Hematopoietic multipotent progenitor cell (in vitro differentiated cells): ENCODE measurements at places on chromosomes 5 and 9. TPM values are rescaled to one million over a fixed set of nuclear protein-coding genes. Genes with fewer than 3 reads are reported as not detected.

UBE2QL1 gene
- total RNA-seq: under 0.01 TPM

OBP2B gene
- total RNA-seq: not detected

PCDHGA9 gene
- total RNA-seq: 1.1 TPM

SDHA gene
- total RNA-seq: 223 TPM

ARHGEF28 gene
- 0.27 TPM for total RNA-seq

NMUR2 gene
- total RNA-seq: not detected

SHC3 gene
- total RNA-seq: 0.27 TPM

LRRC14B gene
- 0.54 TPM for total RNA-seq

CNTLN gene
- total RNA-seq: 8.3 TPM

CFAP157 gene
- 0.27 TPM for total RNA-seq

HTR1A gene
- total RNA-seq: not detected

CARD9 gene
- 23.4 TPM for total RNA-seq

DNA sequence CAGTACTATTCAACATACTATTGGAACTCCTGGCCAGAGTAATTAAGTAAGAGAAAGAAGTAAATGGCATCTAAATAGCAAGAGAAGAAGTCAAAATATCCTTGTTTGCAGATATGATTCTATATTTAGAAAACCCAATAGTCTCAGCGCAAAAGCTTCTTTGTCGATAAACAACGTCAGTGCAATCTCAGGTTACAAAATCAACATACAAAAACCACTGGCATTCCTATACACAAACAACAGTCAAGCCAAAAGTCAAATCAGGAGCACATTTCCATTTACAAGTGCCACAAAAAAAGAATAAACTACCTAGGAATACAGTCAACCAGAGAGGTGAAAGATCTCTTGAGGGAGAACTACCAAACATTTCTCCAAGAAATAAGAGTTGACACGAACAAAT is 1901.9 kb upstream of the ACO1 start:
- no peak for DNase-seq

DNA sequence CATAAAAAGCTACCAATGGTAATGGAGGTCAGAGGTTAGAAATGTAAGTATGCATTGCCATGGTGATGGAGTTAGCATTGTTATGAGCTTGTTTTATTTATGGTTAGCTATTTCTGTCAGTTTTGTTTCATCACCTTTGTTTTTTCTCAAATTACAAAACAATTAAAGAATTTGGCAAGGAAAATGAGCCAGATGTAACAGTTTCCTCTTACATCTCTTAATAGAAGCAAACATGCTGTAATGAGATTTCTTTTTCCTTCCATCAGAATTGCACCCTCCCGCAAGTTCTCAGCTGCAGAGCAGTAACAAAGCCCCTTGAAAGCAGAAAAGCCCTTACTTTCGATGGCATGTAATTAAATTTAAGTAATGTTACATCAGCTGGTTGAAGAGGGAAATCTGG is 233.0 kb downstream of the SGCD start:
- DNase-seq: no peak

- DNase-seq: no peak
Observed at GRCh38 chr9:42396318-42396717, 212.9 kb downstream of the SPATA31A6 start.

DNA sequence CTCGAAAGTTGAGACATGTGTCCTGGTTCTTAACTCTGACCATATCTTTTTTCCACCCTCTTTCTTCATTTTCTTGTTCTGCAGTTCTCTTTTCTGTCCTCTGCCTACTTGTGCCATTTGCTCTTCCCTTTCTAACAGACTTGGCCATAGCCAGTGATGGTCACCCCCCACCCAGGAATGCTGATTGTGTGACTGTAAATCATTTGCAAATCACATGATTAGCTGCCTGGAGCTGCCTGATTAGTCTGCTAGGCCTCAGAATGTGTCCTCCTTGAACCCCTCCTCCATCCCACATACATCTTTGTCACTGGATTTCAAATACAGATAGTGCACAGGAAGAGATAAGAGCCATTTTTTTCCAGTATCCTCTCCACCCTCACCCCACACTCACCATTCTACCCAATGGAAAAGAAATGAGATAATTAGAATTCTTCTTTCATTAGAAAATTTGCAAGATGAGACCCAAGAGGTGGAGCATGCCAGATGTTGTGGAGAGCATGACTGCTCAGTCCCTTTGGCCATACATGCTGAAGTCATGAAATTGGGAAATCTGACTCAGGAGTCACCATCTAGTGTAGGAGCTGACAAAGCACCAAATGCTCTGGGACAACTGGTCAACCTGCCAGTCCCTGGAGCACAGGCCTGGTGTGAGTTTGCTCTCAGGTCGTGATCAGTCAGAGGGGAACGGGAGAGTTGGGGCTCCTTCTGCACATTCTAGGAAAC is 538.2 kb downstream of the CCDC171 start:
- DNase-seq: no peak

GRCh38 chr5:74440341-74440740 is 200.2 kb downstream of the ENC1 start:
- no peak for DNase-seq

GRCh38 chr5:140145256-140145655 is 19.5 kb downstream of the IGIP start:
- DNase-seq: no peak

GRCh38 chr9:90188656-90189055 is 454.0 kb downstream of the DIRAS2 start:
- DNase-seq: no peak

DNA sequence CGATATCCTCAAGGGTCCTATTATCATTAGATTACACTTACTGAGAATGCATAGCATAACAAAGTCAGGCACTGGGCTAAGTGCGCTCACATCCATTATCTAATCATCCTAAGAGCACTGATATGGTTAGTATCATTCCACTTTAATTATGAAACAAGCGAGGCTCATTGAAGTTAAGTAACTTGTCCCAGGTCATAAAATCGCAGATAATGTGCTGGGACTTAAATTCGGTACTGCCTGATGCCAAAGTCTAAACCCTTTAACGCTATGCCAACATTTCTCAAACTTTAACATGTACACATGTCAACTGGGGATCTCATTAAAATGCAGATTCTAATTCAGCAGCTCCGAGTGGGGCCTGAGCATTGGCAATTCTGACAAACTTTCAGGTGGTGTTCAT is 204.7 kb downstream of the PTTG1 start:
- DNase-seq: no peak

- no peak for DNase-seq
Observed at GRCh38 chr5:179605026-179605833, 18.2 kb downstream of the HNRNPH1 start.

- DNase-seq: no peak
Observed at GRCh38 chr5:177249761-177250537, 53.6 kb downstream of the RAB24 start.

- DNase-seq: peak; percentile 61
Observed at GRCh38 chr9:113963017-113963620, 87.0 kb downstream of the ZNF618 start.

DNA sequence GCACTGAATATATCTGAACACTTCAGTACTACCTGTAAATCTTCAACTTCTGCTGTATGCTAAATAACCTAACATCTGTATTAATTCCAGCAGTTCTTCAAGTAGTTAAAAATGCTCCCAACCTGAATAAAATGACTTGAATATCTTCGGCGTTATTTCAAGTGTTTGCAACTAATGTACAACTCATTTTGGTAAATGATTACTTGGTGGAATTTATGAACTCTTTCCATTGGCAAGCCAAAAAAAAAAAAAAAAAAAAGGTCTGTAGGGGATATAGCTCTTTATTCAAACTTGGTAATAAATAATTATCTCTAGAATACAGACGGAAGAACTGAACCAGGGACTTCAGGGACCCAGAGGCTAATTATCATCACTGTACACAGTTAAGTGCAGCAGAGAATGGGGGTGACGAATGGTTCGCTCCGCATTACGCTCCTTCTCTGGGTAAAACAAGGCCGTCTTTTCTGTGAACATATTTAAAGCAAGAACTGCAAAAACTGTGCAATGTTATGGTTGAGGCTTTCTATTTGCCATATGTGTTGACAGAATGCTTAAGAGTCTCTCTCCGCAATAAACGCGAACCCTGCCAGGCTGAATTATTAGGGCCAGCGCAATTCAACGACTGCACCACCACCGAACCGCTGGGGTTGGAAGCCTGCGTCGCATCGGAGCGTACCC is 1.9 kb upstream of the ERBIN start:
- DNase-seq: no peak

DNA sequence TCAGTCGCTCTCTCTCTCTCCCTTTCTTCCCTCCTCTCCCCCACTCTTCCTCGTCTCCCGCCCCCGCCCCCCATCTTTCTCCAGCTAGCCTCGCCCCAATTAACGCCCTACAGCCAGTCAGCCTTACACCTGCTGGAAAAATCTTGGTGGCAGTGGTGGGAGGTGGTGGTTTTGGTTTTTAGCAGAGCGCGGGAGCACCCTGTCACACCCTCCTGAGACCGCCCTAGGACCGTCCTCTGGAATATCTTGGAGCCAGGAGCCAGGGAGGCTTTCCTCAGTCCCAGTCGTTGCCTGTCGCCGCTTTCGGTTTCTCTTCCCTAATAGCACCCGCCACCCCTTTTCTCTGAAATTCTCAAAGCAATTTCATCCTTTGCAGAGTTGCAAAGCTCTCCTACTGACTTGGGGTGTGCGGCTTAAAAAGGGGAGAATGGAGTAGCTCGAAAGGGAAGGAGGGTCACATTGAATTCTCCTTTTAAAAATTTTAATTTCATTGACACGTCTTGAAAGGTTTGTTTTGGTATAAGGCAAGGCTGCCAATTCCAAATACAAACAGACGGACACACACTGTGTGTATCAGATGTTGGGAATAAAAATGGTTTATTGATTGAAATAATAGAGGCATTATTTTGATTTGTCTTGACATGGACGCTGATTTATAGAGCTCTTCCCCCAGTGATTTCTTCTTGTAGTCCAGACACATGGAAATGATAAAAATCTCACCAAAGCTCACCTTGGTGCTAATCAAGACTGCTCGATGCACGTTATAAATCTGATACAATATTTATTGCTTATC is 301.3 kb downstream of the PARP8 start:
- DNase-seq: peak; percentile 48

- DNase-seq: no peak
Observed at GRCh38 chr9:70020217-70020616, 23.4 kb upstream of the MAMDC2 start.

- no peak for DNase-seq
Observed at GRCh38 chr9:89375191-89375760, 57.0 kb downstream of the SECISBP2 start.
